Caco-2 (cell line): ENCODE measurements at places on chromosomes 2 and 18. TPM values are rescaled to one million over a fixed set of nuclear protein-coding genes. Genes with fewer than 3 reads are reported as not detected.

The CD28 gene
- 0.30 and 0.84 TPM in 2 replicates for total RNA-seq

The KCNG2 gene
- not detected in 2 replicates for total RNA-seq

DNA sequence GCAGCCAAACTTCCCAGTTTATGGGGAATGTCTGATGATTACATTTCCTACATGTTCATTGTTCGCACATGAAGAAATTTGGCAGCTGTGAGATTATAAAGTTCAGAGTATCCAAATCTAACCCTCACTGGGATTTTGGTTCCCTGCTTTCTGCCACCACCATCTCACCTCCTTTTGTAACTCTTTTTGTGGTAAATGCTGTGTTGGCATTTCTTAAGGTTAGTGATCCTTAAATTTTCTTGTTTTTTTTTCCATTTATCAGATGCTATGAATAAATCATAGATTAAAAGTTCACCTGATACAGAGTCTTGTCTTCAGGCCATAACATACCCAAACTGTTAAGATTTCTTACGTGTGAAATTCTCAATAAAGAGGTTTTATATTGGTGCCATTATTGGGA lies 8.5 kb upstream of the TBR1 start:
- no peak overlapping the region for H3K27ac ChIP-seq
- no peak for DNase-seq
- no peaks in the 10 kb centered on the region for H3K4me1 ChIP-seq
- H3K4me3 ChIP-seq = no peak overlapping the region

DNA sequence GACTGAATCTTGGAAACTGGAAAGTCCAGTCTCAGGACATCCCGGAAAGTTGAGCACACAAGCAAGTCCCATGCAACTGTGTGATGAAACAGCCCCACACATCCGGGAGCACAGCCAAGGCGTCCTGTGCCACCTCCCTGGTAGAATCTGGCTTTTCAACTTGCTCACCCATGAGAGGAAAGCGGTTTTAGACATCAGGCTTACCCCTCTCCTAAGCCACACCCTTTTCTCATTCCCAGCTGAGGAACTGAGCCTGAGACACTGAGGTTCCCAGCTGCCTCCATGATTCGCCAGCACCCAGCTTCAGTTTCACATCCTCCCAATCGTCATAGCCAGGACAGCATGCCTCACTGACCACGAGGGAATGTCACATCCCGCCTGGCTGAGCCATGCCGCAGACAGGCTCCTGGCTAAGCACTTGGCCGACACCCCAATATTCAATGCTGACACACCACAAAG lies 60.3 kb downstream of the STEAP3 start:
- no peaks in the 10 kb centered on the region for H3K4me1 ChIP-seq
- H3K27ac ChIP-seq = no peak overlapping the region
- H3K27me3 ChIP-seq = no peaks in the 10 kb centered on the region
- DNase-seq = no peak

DNA sequence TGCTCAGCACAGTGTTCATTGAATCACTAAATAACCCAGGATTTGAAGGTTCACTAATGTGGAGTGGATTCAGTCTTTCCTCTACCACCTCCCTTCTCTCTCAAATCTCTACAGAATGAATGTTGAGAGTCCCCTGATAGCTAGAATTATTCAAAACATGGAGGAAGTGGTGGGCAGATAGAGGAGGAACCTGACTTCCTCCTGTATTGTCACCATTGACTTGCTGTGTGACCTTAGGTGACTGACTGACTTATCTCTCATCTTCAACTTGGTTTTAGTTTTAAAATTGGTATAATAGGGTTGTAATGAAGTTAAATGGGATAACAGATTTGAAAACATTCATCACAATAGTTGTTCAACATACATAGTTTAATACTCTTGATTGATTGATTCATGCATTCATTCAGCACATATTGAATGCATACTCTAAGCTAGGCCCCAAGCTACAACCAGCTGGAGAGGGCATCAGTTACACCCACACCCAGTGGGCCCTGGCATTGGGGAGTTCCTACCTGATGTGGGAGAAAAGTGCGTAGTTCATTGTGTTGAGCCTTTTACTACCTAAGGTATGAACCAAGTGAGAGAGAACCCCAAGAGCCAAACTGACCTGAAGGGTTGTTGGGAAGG lies 96.0 kb downstream of the WDR7 start:
- no peak for DNase-seq
- no peaks in the 10 kb centered on the region for H3K27me3 ChIP-seq
- H3K36me3 ChIP-seq = no peaks in the 10 kb centered on the region
- H3K27ac ChIP-seq = no peak overlapping the region

DNA sequence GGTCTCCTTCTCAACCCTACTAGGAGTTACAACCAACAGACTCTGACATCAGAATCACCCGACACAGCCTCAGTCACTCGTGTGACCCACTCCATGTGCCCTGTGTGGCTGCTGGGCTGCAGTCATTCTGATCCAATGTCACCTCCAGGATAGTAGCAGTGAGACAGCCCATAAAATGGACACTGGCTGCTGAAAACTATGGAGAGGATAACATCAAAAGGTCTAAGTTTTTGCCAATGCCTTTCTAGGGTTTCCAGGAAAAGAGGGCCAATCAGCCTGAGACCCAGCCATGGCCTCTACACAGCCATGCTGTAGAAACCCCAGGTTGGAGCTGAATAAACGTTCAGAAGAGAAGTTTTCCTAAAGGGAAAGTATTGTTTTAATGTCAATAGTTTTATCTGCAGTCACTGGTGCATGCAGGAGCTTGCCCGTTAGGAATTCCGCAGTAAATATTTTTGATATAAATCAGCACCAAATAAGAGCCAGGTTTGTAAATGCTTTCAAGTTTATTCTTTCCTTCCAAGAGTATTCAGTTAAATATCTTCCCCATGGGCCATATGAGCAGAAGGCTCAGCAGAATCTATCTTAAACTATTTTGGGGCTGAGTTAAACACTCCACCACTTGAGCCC lies 92.2 kb upstream of the PID1 start:
- no peak overlapping the region for H3K4me3 ChIP-seq
- no peak for DNase-seq
- no peak overlapping the region for H3K27ac ChIP-seq
- H3K27me3 ChIP-seq = no peaks in the 10 kb centered on the region

- no peaks in the 10 kb centered on the region for H3K36me3 ChIP-seq
- no peak overlapping the region for H3K4me3 ChIP-seq
- H3K4me1 ChIP-seq = peaks cover 32% of the 10 kb centered on the region
- no peaks in the 10 kb centered on the region for H3K27me3 ChIP-seq
Measured at GRCh38 chr18:3233433-3234168, 13.8 kb upstream of the MYOM1 start.
